HS-5 (cell line): ENCODE measurements at places on chromosomes 13 and 19.
A peak's percentile ranks its signal among the peaks of the same experiment; 100 is the strongest.

DNA sequence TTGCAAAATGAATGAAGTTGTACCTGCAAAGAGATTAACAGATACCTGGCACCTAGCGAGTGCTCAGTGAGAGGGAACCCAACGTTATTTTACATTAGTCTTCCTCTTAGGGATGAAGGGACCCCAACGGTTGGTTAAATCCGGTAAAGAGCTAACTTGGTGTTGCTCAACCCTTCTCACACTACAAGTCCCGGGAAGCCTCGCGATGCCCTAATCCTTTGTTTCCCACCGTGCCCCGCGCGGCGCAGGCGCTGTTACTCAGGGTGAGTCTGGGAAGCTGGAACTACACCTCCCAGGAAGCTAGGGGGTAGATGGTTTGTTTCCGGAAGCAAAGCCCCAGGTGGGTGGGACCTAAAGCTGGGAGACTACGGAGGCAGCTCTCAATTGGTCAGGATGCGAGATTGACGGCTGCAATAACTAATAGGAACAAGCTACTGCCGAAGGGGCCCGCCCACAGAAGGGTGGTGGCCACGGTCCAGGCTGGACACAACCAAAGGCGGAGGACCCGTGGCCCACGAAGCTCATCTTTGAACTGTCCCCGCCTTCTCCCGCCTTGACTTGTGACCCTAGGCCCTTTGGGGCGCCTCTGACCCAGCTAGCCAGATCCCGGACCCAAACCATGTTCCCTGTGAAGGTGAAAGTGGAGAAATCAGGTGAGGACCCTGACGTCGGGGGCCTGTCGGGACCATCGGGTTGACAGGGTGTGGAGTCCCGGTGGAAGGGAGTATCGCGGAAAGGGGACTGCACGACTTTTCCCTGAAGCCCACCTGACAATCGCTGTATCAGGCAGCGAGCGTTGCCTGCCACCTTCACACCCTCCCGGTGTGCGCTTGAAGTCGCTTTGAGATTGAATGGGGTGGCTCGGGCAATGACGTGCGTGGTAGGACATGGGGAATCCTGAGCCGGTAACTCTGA, at the start of gene LIN37:
Gene LIN37, plus strand, starts transcription at position 471 of the 915 bp plus-strand sequence. Its CDS starts 149 bp downstream, at position 620.
- DNase-seq: peak; percentile 99

DNA sequence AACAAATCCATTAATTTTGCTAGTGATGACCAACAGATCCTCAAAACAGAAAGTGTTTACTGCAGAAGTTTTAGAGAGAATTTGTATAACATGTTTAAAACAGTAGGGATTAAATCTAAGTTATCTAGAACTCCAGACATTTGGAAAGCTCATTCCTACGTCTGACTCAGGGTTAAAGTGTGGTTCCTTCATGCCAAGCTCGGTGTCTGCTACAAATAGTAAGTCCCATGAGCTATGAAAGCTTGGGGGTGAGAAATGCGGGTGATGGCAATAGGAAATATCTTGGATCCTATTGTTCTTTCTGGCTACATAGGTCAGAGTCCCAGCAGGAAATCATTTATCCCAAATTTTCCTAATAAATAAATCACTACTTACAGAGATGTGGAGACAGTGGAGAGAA, 867.1 kb downstream of the UQCRFS1 start:
- no peak for DNase-seq

GRCh38 chr19:10981252-10981895, 20.5 kb downstream of the SMARCA4 start:
- no peak for DNase-seq

GRCh38 chr19:10430505-10431253, 10.3 kb downstream of the PDE4A start:
- no peak for DNase-seq

- DNase-seq: no peak
Observed at GRCh38 chr19:14405758-14406644, 13.1 kb downstream of the DDX39A start.

GRCh38 chr13:67238861-67239260, 8.7 kb upstream of the PCDH9 start:
- DNase-seq: no peak

- DNase-seq: no peak
Observed at GRCh38 chr19:22806418-22806817, 22.5 kb upstream of the ZNF99 start.

DNA sequence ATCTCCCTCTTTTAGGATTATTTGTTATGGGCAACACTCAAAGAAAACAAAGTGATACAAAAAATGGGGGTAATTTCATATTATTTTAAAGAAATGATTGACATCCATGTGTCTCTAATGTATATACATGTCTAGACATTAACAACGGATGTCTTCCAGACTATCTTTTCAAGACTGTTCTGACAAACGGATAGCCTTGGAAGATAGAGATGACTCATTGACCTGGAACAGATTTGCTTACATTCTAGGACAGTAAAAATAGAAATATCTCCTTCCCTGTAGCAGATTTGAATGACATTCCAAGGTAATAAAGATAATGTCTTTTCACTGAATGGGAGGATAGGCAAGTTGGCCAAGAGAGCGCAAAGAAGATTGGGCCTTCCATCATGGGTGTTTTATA, 26.2 kb upstream of the SLITRK6 start:
- no peak for DNase-seq

- DNase-seq: no peak
Observed at GRCh38 chr13:30805132-30805537, 69.8 kb downstream of the ALOX5AP start.

DNA sequence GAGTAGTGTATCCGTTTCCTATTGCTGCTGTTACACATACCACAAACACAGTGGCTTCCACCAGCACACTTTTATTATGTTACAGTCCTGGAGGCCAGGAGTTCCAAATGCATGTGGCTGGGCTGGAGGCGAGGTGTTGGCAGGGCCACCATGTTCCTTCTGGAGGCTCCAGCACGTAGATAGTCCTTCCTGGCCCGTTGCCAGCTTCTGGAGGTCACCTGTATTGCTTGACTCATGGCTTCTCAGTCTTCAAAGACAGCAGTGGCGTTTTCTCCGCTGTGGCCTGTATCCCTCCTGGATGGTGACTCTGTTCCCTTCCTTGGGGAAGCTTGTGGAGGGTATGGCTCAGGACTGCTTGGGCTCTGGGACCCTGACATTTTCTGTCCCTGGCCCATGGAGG, 15.2 kb downstream of the ZNF473 start:
- DNase-seq: no peak

- DNase-seq: no peak
Observed at GRCh38 chr19:49271080-49271753, 53.8 kb downstream of the SLC6A16 start.

DNA sequence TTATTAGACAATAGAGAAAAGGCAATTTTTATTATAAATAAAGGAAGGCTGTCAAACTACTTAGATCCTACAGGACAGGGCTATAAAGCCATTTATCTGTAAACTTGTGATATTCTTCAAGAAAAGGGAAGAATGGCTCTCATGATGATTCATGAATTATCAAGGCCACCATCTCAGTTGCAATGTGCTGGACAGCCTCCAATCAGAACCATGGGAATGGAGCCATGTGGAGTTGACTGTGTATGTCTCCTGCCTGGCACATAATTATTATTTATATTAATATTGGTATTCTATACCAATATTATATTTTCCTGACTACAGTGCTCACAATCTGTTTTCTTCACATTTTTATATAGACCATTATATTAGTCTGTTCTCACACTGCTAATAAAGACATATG, 560.5 kb upstream of the MIR17HG start:
- no peak for DNase-seq

DNA sequence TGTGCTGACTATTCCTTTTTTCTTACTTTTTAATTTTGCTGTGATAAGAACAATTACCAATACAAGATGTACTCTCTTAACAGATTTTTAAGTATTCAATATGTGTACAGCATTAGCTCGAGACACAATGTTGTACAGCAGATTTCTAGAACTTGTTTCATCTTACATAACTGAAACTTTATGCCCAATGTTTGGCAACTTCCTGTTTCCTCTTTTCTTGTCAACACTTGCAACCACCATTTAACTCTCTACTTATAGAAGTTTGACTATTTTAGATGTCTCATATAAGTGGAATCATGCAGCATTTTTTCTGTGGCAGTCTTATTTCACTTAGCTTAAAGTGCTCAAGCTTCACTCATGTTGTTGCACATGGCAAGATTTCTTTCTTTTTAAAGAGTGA, 1426.8 kb downstream of the SLITRK5 start:
- DNase-seq: no peak

GRCh38 chr19:51107406-51108065, 673 bp downstream of the CTU1 start:
- DNase-seq: no peak

- no peak for DNase-seq
Observed at GRCh38 chr19:2261438-2262172, 5.4 kb upstream of the JSRP1 start.

DNA sequence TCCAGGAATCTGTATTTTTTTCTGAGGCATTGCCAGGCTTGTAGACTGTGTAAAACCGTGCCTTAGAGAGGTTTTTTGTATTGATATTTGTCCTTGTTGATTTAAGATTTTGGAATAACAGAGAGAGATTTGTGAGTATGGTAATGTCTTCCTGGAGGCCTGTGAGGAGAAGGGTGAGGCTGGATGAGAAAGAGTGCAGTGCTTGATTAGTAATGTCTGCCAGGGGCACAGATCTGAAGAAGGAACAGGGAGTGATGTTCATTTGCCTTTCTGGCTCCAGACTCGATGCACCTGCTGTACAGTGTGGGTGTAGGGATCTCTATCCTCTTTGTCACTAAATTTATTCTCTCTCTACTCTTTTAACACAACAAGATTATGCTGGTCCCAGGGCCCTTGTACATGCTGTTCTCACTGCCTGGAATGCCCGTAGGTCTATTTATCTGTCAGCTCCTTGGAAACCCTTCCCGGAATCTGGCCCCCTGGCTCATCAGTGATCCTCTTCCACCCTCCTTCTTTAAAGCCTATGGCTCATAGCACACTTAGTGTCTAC, 4.2 kb downstream of the FIZ1 start:
- DNase-seq: no peak

DNA sequence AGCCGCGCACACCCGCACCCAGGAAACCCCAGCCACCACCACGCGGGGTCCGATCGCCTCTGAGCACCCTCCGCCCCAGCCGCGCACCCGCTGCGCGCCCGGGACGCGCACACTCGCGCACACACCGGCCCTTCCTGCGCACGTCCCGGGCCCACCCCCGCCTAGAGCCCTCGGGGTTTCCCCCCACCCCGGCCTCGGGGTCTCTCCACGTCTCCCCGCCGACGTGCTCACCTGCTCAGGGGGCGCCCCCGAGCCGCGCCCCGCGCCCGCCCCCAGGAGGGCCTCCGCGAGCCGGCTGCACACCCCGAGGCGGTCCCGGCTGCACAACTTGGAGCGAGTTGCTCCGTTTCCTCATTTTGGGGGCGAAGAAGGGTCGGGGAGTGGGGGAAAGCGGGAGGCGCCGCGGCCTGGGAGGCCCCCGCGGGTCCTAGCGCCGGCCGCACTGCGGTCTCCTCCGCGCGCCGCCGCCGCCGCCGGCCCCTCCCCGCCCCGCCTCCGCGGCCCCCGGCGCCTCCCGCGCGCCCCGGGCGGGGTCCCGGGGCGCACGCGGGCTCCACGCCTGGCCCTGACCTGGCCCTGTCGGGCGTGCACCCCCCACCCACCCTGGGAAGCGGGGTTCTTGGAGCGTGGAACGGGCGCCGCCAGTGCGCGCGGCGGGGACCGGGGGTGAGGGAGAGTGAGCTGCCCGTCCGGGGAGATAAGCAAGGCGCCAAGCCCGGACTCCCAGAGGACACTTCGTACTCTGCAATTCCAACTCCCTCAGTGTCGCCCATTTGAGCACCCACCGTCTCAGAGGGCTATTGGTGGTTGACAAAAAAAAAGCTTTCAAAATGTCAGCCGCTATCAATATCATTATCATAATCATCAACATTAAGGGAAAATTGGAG, at the start of gene MATK:
Gene MATK, minus strand, starts transcription at position 444 of the 887 bp plus-strand sequence. CDS start 1,246 bp downstream, outside the sequence.
- DNase-seq: no peak

GRCh38 chr19:58054901-58055874, 3.9 kb upstream of the ZNF135 start:
- no peak for DNase-seq

- DNase-seq: no peak
Observed at GRCh38 chr13:109333893-109334651, 452.3 kb downstream of the IRS2 start.

DNA sequence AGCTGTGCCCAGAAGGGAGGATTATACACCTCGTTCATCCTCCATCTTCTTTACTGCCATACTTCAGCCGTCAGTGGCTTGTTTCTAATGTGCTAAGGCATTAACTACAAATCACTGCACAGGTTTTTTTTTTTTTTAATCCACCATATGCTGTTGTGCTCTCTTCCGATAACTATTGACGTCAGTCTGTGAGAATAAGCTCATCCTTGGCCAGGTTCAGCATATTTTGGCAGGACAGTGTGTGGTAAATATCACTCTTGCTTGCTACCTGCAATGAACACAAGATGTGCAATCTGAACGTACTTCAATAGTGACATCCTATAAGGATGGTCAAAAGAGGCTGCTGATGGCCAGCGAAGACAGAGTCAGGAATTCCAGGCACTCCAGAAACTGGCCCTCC, 2030.7 kb upstream of the PCDH20 start:
- DNase-seq: no peak

DNA sequence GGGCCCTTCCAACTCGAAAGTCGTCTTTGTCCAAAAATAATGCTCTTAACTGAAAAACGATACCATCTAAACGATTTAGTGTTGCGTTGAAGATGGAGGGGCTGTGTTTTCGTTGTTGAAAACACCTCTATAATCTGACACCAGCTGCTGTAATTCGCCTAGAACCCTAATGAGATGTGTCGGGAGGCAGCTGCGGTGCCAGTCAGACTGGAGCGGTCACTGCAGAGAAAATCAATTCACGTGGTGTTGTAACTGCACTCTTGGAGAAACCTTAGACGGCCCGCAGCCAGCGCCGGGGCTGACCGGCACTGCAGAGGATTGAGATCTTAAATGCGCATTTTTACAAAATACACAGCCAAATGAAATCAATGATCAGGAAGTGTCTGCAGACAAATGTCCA, 339.1 kb downstream of the ZNF536 start:
- no peak for DNase-seq

GRCh38 chr19:15732388-15732787, 4.6 kb downstream of the OR10H2 start:
- DNase-seq: no peak
